Activated CD8-positive, alpha-beta memory T cell treated with anti-CD3 and anti-CD28 coated beads for 1 hour (primary cell): ENCODE measurements at places on chromosomes 1 and 21.

DNA sequence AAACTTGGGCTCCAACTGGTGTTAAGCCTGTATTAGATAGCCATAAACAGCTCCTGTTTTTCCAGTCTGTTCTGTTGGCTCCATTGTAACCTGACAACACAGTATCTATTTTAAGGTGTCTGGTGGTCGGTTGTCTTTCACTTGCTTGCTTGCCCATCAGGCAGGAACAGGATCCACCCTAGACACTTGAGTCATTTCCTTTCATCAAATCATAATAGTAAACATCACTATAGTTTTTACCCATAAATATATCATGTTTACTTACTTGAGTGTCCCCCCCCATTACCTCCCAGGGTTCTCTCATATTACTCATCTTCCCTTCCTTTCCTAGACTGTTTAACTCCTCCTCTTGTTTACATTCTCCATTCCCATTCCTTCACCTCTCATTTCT, 2.9 kb downstream of the DDI2 start:
- DNase-seq = no peak

- no peak for DNase-seq
Observed at GRCh38 chr1:183571678-183572268, 18.5 kb downstream of the NCF2 start.

- no peak for DNase-seq
Observed at GRCh38 chr1:10736634-10737586, 59.5 kb downstream of the CASZ1 start.

GRCh38 chr1:59266180-59266926, 30.5 kb upstream of the FGGY start:
- DNase-seq = no peak

GRCh38 chr1:96388421-96389310, 332.9 kb upstream of the PTBP2 start:
- no peak for DNase-seq
